ENCODE measurements at places on chromosomes 4 and X.

- DNase-seq, result no peak
Observed at GRCh38 chr4:168723020-168723419, 226.2 kb downstream of the PALLD start.

GRCh38 chrX:70762285-70762684 is 146.2 kb downstream of the TEX11 start:
- no peak for DNase-seq

- peak; percentile 94 for DNase-seq
Observed at GRCh38 chr4:54064317-54065111, at the start of gene CHIC2. Gene CHIC2 (minus strand): TSS chr4:54064605. CDS start chr4:54064300, 305 bp downstream.

GRCh38 chr4:6971536-6972374 is 62.1 kb downstream of the TBC1D14 start:
- DNase-seq, result no peak

DNA sequence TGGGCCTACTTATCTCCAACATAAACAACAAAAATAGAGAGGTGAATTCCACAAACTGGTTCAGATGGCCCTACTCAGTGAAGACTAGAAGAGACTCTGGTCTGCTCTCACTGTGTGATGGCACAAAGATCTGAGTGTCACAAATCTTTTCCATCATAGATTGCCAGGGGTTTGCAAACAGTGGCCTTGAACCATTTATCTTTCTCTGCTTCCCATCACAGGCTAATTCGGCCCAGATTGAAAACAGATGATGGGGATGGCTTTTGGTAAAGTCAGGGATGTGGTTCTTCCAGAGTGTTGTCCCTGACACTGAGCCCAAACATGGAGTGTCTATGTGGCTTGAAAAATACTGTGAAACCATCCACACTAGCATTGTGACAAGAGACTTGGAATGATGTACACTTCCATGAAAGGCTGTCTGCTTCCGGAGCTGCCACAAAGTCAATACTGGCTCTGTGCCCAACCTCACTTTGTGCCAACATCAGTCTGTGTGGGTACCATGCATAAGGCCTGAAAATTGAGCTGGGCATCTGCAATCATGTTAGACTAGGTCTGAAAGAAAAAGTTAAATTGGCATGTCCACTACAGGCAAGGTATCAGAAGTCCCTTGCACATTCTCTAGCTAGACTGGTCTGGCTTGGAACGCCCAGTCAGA is 25.2 kb upstream of the PLAC1 start:
- DNase-seq, result no peak

GRCh38 chr4:84151574-84151973 is 347.5 kb downstream of the NKX6-1 start:
- no peak for DNase-seq

- DNase-seq, result peak; percentile 47
Observed at GRCh38 chr4:48139691-48140090, 5.6 kb upstream of the TXK start.

GRCh38 chr4:183789657-183790056 is 115.5 kb upstream of the STOX2 start:
- DNase-seq, result no peak
